Immature natural killer cell (primary cell): ENCODE measurements at places on chromosomes 3 and 15.

- no peak for DNase-seq
Measured at GRCh38 chr3:77906102-77906709, 866.3 kb downstream of the ROBO2 start.

DNA sequence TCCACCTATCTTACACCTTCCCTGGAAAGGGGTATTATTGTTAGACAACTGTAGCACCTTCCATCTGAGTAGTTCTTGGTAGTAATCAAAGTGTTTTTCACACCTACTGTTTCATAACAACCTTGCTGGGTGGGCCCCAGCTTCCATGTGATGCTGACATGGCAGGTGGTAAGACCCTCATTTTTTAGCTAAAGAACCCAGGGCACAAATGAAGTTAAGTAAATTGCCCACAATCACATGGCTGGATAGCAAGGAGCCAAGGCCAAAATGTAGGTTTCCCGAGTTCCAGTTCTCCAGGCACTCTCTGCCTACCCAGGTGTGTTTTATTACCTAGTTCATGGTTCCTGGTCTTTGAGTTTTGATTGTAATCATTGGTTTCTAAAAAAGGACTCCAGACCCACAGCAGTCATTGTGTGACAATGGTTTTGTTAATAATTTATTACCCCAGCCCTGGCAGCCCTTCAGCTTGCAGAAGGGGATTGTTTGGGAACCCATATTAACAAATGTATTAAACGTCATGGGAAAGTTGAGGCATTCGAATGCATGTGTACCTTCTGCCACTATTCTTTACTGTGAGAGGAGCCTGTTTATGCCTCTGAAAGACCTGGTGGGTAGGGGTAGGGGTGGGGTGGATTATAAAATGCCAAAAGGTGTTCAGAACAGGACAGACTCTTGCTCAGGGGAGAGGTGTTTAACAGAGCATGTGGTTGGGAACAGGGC lies 222.2 kb upstream of the BHLHE40 start:
- no peak for DNase-seq

GRCh38 chr3:50255251-50255615 lies 13.7 kb upstream of the SEMA3B start:
- DNase-seq = no peak

DNA sequence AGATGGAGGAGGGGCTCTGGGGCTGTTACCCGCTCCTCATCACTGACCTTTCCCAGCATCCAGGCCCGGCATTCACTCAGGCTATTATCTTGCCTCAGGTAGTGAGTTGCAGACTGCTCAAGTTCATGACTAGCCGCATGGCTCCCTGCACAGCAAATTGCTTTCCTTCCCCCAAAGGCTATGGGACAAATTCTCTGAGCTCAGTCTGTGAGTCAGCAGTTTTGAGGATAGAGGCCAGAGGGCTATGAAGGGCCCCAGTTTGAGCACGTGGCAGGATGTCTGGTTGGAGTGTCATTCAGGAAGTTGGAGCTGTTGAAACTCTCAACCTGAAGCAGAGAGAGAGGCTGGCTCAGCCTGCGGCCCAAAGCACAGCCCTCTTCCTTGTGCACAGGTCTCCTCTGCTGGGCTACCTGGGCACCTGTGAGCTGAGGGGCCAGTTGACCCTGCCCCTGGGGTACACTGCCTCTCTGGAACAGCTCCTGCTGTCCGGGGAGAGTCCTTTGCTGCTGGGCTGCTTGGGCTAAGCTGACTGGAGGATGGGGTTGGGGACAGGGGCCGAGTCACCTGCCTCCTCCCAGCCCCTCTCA lies 7.9 kb downstream of the FAH start:
- DNase-seq = peak; percentile 43

- DNase-seq = no peak
Measured at GRCh38 chr3:168371846-168372245, 276.1 kb upstream of the GOLIM4 start.

DNA sequence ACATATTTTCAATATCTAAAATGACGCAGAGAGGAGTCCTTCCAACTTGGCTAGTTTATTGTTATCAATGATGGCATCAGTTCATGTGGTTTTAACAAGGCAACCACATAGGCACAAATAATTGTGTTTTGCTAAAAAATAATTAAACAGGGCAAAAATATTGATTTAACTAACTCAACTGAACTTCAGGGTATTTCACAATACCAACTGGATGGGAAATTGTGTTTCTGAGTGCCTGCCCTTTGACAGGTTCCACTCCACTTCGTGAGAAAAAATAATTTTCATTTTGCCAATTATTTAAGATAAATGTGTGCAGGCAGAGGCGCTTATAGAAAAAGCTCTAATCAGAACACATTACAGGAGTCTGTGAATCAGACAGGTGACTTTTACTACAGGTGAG lies 689.3 kb upstream of the CCDC54 start:
- no peak for DNase-seq

DNA sequence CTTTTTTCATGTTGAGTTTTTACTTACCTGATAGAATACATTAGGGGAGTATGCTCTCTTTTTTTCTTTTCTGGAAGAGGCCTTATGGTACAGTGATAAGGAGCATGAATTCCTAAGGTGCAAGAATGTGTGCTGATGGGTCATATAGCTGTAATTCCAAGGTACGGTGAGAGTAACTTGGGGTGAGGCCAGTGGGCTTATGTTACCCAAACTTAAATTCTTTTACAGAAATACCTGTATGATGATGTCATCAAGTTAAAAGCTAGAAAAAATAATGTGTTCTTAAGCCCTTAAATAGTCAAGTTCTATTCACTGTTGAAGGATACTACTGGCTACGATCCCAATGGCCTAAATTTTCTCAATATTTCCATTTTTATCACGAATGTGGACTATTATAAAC lies 111.2 kb downstream of the GMPS start:
- no peak for DNase-seq
